Tongue (tissue), 3 donors: ENCODE measurements at places on chromosomes 3 and 15. TPM values are rescaled to one million over a fixed set of nuclear protein-coding genes. Genes with fewer than 3 reads are reported as not detected.

LMAN1L gene
- total RNA-seq, result not detected

TMEM158 gene
- total RNA-seq, result 2.4 TPM

ADCY5 gene
- total RNA-seq, result 11.1 TPM

FGF12 gene
- total RNA-seq, result 7.2 TPM

ANKUB1 gene
- total RNA-seq, result not detected

CEMIP gene
- 0.82 TPM for total RNA-seq

CP gene
- total RNA-seq, result 5.2 TPM

ZDHHC23 gene
- total RNA-seq, result 4.7 TPM

IFT57 gene
- 58.4 TPM for total RNA-seq

RTF1 gene
- 46.4 TPM for total RNA-seq

SLC25A20 gene
- total RNA-seq, result 21.7 TPM

POMGNT2 gene
- 15.6 TPM for total RNA-seq
